ENCODE measurements at places on chromosomes 7 and 10. TPM values are rescaled to one million over a fixed set of nuclear protein-coding genes. Genes with fewer than 3 reads are reported as not detected.

HMX3 gene
- total RNA-seq: not detected

PNLIPRP3 gene
- not detected for total RNA-seq

CFAP58 gene
- total RNA-seq: 1.0 TPM

CTAGE4 gene
- total RNA-seq: 2.7 TPM

GNGT1 gene
- not detected for total RNA-seq

PTCD1 gene
- 5.1 TPM for total RNA-seq

ZNF503 gene
- total RNA-seq: 9.1 TPM

GIMAP1 gene
- 0.07 TPM for total RNA-seq

DNA sequence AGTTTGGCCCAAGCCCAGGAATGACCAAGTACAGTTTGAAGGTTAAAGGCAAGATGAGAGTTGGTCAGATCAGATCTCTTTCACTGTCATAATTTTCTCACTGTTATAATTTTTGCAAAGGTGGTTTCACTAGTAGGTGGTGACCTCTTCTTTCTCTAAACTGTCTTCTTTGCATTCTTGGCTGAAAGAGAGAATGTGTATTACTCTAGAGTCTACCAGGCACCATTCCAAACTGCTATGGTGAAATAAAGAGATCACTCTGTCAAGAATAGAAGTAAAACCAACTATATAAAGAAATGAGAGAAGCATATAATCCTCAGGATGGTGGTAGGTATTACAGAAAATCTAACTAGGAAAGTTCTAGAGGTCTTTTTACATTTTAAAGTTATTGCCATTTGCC is 72.7 kb downstream of the DYNC1I1 start:
- no peak for DNase-seq

GRCh38 chr10:7563770-7564169 is 103.0 kb downstream of the ITIH5 start:
- no peak for DNase-seq

DNA sequence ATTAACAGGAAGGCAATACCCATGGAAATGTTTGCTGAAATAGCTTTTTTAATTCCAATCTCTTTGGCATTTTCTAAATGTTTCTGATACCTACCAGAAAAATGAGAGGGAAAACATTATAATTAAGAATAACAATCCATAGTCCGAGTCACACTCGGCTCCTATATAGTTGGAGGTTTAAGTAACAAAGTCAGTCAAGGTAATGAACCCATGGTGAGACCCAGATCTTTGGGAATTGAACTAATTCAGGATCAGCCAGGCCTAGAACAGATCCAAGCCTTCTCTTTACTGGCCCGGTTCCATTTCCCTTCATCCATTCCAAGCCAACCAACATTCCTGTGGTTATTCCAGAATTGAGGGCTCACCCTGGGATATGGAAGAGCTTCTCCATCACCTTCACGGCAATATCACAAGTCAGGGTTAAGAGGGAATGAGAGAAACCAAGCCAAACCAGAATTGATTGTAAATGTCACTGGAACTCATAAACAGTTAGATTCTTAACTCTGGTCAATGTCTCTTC is 28.3 kb downstream of the ABCB4 start:
- DNase-seq: peak; percentile 63

GRCh38 chr7:142440906-142441411 is 183.1 kb upstream of the PRSS58 start:
- no peak for DNase-seq

DNA sequence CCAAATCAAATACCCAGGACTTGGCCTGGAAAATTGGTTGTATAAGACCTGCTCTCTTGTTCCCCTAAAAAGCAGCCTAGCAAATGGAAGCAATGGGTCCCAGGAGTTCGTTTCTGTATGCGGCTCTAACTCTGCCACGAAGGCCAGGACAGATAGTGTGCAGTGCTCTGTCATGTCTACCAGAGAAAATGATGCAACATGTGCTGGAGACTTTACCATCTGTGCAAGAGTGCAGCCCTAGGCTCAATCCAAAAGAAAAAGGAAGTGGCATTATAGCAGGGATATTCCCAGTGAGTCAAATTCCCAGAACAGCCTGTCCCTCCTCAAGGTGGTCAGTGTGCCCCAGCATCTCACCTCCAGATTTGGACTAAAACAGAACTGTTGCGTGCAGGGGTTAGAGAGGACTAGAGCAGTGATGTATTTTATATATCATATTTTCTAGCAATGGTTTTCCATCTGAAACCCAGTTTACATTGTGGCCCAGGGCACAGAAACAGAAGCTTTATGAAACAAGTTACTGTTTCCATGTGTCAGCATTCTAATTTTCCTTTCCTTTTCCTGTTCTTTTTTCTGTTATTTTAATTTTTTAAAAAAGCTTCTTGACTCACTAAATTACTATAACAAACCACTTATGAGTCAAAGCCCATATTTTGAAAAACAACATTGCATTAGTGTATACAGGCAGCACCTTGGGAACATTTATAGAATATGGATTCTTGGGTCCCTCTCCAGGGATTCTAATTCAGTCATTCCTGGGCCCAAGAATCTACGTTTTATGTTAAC is 311.2 kb downstream of the RNLS start:
- DNase-seq: peak; percentile 64

GRCh38 chr10:93406364-93407145 is 75.6 kb downstream of the MYOF start:
- DNase-seq: no peak

DNA sequence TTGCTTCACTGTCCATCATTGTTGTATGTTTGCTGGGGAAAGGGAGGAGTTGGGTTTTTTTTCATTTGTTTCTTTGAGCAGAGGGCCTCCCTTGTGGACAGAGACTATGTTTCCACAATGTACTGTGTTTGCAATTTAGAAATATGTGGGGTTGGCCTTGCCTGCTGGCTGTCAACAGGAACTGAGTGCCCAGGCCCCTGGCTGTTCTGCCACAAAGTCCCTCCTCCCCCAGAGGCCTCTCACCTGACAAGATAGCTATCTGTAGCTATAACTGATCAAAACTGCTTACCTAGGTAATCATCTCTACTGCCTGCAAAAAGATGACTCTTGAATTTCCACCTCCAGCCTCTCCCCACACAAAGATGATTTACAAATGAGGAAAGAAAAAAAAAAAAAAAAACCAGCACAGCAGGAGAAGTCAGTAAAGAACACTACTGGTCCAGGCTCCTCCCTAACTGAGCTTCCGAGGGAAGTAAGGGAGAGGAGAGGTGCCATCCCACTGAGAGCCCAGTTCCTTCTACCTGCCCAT is 121.8 kb downstream of the SGMS1 start:
- DNase-seq: peak; percentile 2

GRCh38 chr7:5620459-5620881 is 161.0 kb downstream of the RNF216 start:
- DNase-seq: no peak

GRCh38 chr7:82443547-82444219 is at the start of gene CACNA2D1:
Gene CACNA2D1 (minus strand): TSS chr7:82443777.
- DNase-seq: peak; percentile 54

- DNase-seq: no peak
These were observed 130.5 kb upstream of the PFKP start for GRCh38 chr10:2936816-2937215.

DNA sequence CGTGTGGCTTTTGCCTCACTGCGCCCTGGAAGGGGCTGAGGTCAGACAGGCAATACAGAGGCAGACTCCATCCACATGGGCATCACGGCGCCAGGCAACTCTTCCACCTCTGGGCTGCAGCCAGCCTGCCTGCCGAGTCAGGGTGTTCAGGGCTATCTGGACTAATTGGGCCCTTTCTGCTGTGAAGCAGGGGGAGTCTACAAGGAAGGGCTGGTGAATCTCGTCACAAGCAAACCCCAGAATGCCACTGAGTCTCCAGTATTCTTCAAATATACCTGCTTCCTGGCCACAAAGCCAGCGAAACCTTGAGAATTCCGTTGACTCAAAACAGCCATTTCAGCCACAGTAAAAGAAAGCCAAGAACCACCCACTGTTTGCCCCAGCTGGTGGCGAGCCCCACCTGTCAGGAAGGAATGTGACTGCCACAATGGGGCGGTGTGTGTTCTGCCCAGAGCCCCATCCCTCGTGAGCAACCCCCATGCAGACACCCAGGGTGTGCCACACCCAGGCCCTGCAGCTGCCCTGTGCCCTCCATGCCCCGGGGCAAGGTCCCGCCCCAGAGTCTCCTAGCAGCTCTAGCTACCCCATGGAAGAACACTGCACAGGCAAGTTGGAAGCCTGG is 117.3 kb downstream of the FAM53B start:
- DNase-seq: no peak

GRCh38 chr10:15842556-15843169 is 17.6 kb downstream of the MINDY3 start:
- DNase-seq: no peak

GRCh38 chr7:86947929-86948328 is 111.5 kb downstream of the ELAPOR2 start:
- DNase-seq: no peak

- DNase-seq: peak; percentile 88
These were observed 99.6 kb downstream of the SVIL start for GRCh38 chr10:29535012-29535777.

DNA sequence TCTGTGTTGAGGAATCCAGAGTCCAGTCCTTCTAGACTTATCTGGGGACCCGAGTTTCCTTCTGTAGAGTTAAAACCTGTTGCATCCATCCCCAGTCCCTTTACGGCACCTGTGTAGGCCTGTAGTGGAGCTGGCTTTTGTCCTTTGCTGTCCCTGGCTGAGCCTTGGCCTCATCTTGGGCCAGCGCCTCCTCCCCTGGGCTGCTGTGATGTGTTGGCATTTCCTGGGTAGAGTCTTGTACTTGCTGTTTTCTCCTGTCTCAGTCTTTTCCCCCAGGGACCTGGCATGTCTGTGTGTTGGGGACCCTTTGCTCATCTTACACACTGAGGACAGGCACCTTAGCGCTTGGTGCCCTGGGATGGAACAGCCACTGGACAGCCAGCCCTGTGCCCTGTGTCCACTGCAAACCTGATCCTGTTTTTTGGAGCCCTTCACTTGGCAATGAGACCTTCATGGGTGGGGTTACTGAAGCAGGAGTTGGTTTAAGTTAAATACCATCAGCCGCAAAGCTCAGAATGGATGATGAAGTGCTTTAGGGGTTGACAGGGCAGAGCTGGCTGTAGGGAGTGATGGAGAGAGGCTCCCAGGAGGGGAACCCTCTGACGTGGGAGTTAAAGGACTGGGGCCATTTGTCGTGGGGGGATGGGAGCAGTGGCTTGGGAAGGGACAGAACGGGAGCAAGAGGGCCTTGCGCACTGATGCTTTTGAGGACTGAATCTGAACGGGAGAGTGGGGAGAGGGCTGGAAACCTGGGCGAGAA is 50.9 kb downstream of the CUX1 start:
- no peak for DNase-seq

DNA sequence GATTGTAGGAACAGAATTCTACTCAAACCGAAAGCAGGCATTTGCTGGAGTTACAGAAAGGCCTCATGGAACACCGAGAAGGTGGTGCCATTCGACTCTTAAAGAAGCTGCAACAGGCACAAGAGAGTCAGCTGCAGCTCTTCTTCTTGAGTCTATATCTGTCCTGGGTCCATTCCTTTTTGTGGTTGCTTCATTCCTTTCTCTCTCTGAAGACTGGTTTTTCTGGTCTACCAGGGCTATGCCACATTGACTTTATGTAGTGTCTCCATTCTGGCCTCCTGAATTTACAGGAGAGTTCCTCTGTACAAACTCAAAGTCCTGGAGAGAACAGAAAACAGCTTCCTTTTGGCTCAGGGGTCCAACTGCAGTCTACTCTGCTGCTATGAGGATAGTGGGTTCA is 132.8 kb downstream of the CFTR start:
- peak; percentile 6 for DNase-seq

GRCh38 chr7:1052031-1052818 is 7.9 kb downstream of the GPR146 start:
- no peak for DNase-seq

DNA sequence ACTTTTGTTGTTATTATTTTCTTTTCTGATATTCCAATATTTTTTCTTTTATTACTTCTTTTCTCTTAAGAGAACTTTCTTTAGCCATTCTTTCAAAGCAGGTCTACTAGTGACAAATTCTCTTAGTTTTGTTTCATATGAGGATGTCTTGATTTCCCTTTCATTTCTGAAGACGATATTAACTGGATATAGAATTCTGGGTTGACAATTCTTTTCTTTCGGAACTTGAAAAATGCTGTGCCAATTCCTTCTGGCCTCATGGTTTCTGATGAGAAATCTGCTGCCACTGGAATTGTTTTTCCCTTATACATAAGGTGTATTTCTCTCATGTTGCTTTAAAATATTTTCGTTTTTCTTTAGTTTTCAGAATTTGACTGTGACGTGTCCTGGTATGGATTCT is 97.0 kb upstream of the KIF5B start:
- DNase-seq: no peak

- DNase-seq: peak; percentile 7
These were observed 137.5 kb upstream of the TCF7L2 start for GRCh38 chr10:112812586-112812985.

GRCh38 chr10:89894051-89894450 is 192.7 kb downstream of the KIF20B start:
- peak; percentile 27 for DNase-seq

DNA sequence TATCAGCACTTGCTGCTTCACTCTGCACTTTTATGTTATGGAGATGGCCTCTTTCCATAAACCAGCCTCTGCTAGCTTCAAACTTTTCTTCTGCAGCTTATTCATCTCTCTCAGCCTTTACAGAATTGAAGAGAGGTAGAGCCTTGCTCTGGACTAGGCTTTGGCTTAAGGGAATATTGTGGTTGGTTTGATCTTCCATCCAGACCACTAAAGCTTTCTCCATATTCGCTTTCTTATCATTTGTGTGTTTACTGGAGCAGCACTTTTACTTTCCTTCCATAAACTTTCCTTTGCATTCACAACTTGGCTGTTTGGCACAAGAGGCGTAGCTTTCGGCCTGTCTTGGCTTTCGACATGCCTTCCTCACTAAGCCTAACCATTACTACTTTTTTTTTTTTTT is 23.6 kb downstream of the DYDC2 start:
- no peak for DNase-seq

DNA sequence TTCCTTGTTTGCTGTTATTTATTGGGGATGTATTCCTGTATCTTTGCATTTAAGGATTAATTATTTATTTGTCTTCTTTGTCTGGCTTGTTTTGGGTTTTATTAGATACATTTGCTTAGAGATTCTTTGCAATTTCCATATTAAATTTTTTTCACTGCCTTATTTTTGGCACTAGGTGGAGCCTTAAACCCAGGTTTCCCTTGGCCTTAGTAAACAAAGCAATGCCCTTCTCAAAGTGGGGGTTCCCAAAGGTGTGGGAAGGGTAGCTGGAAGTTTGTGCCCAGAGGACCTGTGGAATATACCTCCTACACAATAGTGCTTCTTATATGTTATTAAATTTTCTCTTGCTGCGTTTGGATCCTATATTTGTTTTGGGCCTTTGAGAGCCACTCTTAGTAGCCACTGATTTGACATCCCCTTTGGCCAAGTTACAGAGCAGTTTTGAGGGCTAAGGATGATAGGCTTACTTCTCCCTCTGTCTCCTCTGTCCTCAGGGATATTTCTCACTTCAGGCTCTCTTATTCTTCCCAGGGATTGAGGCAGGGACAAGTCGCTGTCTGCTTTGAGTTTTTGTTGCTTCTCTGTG is 162.3 kb downstream of the ITGB1 start:
- DNase-seq: peak; percentile 13

All from M059J (cell line).